ENCODE measurements at places on chromosomes 3 and 15.

- DNase-seq, result no peak
These were observed 2.8 kb downstream of the TBC1D23 start for GRCh38 chr3:100263583-100263982.

GRCh38 chr15:49875392-49875791 lies 243.6 kb downstream of the ATP8B4 start:
- DNase-seq, result no peak

GRCh38 chr15:27868828-27869404 lies 230.2 kb downstream of the OCA2 start:
- no peak for DNase-seq

DNA sequence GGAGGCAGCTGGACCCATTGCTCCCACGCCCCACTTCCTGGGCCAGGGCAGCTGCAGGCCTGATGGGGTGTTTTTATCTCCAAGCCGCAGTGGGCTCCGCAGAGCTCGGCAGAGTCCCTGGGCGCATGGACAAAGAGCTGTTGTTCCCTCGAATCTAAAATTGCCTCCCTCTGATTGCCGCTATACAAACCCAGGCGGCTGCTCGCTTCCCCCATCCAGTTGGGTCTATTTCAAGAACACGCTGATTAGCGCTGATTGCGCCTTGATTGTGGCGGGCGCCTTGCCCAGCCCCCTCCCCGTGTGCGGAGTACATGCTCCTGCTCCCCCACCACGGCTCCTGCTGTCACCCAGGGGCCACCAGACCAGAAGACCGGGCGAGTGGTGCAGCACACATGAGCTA lies 43.4 kb upstream of the SLC6A1 start:
- DNase-seq, result no peak

- DNase-seq, result no peak
These were observed 417.3 kb downstream of the GABRB3 start for GRCh38 chr15:26355472-26356074.

- peak; percentile 41 for DNase-seq
These were observed 104.3 kb downstream of the LINGO1 start for GRCh38 chr15:77528290-77528967.

GRCh38 chr3:73716418-73716817 lies 91.7 kb upstream of the PDZRN3 start:
- DNase-seq, result no peak

GRCh38 chr3:136919799-136920580 lies 37.8 kb upstream of the IL20RB start:
- no peak for DNase-seq

Data from WERI-Rb-1 (cell line).